ENCODE measurements at places on chromosomes 6 and 20.

- no peak for DNase-seq
These were observed 40.1 kb upstream of the CARMIL1 start for GRCh38 chr6:25239059-25239458.

GRCh38 chr6:157849288-157850017, 26.4 kb downstream of the SNX9 start:
- DNase-seq = no peak

GRCh38 chr20:44138867-44139266, 48.1 kb downstream of the JPH2 start:
- DNase-seq = no peak

- DNase-seq = no peak
These were observed 312.7 kb upstream of the SGK1 start for GRCh38 chr6:134630508-134631121.

DNA sequence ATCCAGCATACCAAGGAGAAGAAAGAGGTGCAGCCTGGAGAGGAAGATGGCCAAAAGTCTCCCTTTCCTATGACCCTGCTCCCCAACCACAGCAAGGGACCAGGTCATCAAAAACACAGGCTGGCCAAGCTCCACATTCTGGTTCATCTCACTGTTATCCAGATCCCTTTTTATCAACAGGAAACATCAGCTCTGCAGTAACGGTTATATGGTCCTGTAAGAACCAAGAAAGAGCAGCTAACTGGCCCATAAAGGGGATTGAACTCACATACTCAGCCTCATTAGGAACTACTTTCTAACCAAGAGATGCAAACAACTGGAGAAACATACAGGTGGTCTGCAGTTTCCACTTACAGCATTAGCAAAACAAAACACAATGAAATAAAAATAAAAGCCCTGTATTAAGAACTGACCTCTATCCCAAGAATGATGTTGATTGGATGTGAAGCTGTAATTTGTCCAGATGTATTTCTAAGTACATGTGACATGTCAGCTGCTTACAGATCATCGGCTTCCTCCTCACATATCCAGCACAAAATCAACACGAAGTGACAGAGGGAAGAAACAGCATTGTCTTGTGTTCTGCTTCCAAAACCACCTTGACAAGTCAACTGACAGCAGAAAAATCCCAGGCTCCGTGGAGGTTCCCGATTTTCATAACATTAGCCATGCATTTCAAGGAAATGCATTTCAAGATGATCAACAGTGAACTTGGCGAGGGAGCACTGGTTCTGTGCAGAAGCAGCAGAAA, 557.2 kb upstream of the AGPAT4 start:
- DNase-seq = no peak

DNA sequence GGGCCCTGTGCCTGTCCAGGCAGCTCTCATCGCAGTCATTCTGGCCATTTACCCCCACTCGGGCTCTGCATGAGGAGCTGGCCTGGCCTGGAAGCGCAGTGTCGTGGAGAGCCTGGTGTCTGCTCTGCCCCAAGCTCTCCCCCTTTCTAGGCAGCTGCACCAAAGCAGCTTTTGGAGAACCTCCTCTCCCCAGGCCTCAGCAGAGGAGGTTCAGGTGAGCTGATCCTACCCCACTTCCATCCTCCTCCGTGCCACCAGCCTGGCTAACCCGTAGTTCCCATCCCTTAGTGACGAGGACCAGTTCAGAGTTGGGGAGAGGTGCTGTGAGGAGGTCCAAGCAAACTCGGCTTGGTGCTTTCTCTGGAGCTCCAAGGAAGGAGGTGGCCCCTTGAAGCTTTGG, 30.5 kb upstream of the PHACTR3 start:
- no peak for DNase-seq

DNA sequence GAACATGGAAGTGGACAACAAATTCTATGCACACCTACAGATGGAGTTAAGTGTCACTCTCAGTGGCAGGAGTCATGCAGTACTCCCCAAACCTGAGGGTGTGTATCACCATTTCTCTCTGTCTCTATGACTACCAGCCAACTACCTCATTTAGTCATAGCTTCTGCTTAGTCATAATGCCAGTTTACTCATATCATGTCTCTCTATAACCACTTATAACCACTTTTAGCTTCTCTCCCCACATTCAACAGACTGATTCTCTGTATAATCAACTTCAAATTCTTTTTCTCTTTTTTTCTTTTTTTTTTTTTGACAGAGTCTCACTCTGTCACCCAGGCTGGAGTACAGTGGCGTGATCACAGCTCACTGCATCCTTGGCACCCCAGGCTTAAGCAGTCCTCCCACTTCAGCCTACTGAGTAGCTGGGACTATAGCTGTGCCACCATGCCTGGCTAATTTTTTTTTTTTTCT, 13.8 kb upstream of the GTF3C6 start:
- DNase-seq = no peak

DNA sequence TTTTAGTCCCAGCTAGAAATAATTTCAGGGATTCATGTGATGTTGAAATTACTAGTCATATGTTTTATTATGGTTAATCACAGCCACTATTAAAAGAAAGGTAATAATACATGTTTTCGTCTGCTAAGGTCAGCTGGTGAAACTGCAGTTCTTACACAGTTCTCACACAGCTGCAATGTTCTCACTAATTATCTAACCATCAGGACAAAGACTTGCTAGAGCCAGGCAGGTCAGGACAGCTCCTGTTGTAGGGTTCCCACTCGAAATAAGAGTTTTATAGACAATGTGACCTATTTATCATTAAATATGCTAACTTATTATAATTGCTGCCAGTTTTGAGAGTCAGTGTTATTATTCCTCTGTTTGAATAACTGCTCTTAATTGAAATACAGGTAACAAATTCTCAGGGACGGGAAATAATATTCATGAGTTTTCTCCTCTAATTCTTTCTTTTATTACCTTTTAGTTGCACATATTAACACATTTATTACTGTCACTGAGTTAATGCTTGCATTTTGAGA, 97.9 kb downstream of the GJA1 start:
- DNase-seq = no peak
